ENCODE measurements at places on chromosomes 4 and X.

GRCh38 chrX:63930140-63930539 lies 145.1 kb upstream of the ARHGEF9 start:
- no peak overlapping the region for H3K4me3 ChIP-seq
- no peaks in the 10 kb centered on the region for H3K36me3 ChIP-seq
- peak; percentile 54 for DNase-seq
- no peak overlapping the region for H3K27ac ChIP-seq
- H3K27me3 ChIP-seq = no peaks in the 10 kb centered on the region

DNA sequence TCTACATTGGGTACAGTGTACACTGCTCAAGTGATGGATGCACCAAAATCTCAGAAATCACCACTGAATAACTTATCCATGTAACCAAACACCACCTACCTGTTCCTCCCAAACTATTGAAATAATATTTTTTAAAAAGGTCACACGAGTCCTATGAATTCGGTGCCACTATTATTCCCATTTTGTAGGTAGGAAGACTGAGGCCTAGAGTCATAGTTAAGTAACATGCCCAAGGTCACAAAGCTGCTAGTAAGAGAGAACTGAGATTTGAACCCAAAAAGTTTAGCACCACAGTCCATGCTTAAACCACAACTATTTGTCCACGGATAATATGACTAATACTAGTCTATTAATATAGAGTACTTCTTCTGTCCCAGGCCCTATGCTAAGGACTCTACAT lies 2.7 kb downstream of the ARHGEF6 start:
- no peaks in the 10 kb centered on the region for H3K27me3 ChIP-seq
- H3K4me3 ChIP-seq = no peak overlapping the region
- no peak overlapping the region for H3K27ac ChIP-seq
- no peak for DNase-seq

DNA sequence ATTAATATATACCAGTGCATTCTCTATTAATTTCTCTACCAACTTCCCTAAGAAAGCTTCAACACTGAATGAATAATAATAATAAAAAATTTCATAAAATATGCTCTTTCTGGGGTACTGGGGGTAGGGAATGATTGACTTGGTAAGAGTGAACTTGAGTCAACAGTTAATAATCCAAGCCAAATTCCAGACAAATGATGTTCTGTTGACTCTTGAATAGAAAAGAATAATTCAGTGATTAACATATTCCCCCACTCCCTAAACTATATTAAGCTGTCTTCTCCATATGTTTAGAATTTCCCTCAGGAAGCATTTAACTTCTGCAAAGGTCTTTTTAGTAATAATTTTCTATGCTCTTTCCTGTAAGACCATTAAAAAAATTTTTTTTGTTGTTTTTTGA lies 12.3 kb downstream of the PGRMC2 start:
- H3K4me1 ChIP-seq = no peaks in the 10 kb centered on the region
- no peak overlapping the region for H3K27ac ChIP-seq
- peaks cover 87% of the 10 kb centered on the region for H3K36me3 ChIP-seq
- no peaks in the 10 kb centered on the region for H3K27me3 ChIP-seq
- DNase-seq = no peak

- no peaks in the 10 kb centered on the region for H3K27me3 ChIP-seq
- H3K4me3 ChIP-seq = no peak overlapping the region
- H3K27ac ChIP-seq = no peak overlapping the region
Measured at GRCh38 chr4:54118850-54119589, 19.1 kb downstream of the GSX2 start.

All from endodermal cell (in vitro differentiated cells).